ENCODE measurements at places on chromosomes 1 and 21. TPM values are rescaled to one million over a fixed set of nuclear protein-coding genes. Genes with fewer than 3 reads are reported as not detected.

DIO1 gene
- total RNA-seq, result not detected

IQCC gene
- total RNA-seq, result 2.3 TPM

GBP3 gene
- 27.9 TPM for total RNA-seq

SLC45A1 gene
- total RNA-seq, result 1.4 TPM

RUNX3 gene
- 145 TPM for total RNA-seq

TRIM67 gene
- total RNA-seq, result not detected

C1orf226 gene
- 0.12 TPM for total RNA-seq

HHIPL2 gene
- total RNA-seq, result 1.0 TPM

TINAGL1 gene
- 0.44 TPM for total RNA-seq

HSD17B7 gene
- 22.1 TPM for total RNA-seq

- no peak for DNase-seq
Observed at GRCh38 chr1:236733653-236734052, 47.4 kb downstream of the ACTN2 start.

DNA sequence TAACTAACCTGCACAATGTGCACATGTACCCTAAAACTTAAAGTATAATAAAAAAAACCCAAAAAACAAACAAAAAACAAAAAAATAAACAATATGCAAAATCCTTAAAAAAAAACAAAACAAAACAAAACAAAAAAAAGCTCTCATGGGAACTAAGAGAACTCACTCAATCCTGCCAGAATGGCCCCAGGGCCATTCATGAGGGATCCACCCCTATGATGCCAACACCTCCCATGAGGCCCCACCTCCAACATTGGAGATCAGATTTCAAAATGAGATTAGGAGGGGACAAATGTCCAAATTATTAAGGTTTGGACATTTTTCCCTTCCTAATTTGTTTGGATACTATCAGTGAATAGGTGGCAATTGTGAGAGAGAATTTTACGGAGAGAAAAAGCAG lies 10.2 kb downstream of the CYP4B1 start:
- no peak for DNase-seq

DNA sequence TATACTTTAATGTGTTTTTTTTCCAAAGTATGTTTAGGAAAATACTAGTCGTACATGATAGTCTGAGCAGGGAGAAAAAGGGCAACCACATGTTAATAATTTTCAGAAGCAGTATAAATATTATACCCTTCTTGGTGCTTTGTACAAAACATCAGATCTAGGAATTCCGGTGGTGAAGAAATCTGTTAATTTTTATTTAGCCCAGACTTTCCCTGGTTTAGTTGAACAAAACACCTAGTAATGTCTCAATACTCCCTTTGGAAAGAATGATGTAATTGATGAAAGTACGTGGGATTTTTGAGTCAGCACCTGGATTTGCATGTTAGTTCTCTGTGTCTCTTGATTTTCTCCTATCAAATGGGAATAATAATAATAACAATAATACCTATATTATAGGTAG lies 38.4 kb upstream of the KCNK2 start:
- no peak for DNase-seq

- DNase-seq, result no peak
Observed at GRCh38 chr1:241063276-241063675, 293.7 kb downstream of the RGS7 start.

DNA sequence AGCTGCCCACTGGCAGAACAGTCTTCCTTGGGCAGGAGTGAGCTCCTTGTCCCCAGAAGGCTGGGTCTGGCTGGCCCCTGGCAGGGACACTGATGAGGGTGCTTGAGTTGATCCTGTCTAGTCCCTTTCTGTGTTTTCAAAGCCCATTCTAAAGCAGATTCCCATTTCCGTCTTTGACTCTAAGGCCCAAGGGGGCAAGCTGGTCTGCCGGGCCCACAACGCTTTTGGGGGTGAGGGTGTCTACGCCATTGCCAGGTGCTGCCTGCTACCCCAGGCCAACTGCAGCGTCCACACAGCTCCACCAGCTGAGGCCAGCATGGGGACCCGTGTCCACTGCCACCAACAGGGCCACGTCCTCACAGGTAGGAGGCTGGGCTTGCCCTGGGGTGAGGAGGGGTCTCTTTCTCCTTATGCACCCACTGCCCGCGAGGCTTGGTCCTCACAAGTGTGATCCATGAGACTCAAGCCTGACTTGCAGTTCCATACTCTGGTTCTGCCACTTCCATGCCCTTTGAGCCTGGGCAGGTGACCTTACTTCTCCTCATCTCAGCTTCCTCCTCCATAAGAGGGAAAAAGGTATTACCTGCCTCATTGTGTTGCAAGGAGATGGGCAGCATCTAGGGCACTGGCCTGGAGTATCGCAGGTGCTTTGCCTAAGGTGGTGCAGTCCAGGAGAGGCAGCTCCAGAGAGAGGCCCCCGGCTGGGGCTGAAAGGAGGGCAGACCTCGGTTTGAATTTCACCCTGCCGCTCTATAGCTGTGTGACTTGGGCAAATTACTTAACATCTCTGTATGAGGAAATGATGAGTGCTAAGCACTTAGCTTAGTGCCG lies 20.2 kb downstream of the PCSK9 start:
- no peak for DNase-seq

DNA sequence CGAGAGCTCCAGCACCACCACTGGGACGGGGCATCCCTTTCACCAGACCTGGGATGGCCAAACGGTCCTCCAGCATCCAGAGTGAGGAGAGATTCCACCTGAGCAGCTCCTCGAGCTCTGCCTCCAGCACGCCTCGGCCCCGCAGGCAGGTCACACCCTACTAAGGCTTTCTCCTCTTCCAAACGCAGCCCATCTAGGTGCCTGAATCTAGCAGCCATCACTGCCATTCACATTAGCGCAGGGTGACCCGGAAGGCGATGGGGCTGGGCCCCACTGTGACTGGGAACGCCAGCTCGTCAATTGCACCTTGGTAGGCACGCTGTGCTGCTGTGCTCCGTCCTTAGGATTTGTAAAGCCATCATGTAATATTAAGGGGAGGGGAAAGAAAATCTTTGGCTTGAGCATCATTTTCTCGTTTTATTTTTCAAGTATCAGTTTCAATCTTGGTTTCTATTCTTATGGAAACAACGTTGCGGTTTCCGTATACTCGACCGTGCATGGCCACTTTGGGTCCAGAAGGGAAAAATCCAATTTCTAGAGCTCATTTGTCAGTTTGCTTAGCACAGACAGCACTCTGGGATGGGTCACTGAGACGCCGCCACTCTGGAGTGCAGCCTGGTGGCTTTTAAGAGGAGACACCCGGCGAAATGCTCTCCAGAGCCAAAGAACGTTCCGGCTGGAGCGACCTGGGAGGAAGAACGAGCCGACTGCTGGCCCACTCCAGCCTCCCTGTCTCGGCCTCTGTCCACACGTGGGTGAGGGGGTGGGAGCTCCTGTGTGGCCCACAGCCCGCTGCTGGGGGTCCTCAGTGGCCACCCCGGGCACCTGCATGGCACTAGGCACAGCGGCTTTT lies 173.6 kb downstream of the PRDM16 start:
- DNase-seq, result no peak

GRCh38 chr1:101307985-101308689 lies 71.3 kb downstream of the S1PR1 start:
- no peak for DNase-seq

DNA sequence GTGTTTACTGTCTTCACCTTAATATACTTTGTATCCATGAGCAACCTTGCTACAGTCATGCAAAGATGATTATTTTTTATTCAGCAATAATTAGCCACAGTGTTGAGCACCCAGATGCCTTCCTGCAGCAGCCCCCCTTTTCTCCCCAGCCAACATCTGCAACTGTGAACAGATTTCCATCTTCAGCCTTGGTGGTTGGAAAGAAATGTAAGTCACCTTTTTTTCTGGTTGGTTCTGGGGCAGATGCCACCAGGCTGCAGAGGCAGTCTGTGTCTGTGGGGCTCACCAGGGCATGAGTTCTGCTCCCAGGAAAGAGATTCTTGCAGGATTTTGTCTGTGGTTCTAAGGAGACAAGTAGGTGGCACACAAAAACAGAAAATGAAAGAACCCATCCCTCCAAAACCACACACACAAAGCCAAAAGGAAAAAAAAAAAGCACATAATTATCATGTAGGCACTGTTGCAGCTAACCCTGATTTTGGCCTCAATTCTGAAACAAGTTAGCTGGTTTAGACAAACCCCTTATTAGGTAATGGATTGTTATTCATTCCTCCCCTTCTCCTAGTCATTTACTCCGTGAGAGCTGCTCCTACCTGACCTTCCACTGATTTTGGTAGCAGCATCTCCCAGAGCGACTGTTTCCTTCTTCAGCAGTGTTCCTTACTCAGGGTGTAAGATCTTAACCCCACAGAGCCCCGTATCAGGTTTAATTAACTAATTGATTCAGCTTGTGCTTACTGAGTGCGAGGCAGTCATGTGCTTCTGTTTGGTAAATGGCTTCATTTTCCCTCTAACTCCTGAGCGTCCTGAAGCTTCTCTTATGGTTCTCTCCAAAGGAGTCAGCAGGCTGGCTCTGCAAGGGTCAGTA lies 36.5 kb downstream of the GALNT2 start:
- no peak for DNase-seq

- no peak for DNase-seq
Observed at GRCh38 chr1:164688791-164689190, 129.8 kb downstream of the PBX1 start.

- DNase-seq, result peak; percentile 30
Observed at GRCh38 chr21:36135391-36136102, 668 bp downstream of the CBR3 start.

- DNase-seq, result no peak
Observed at GRCh38 chr1:213983493-213984386, 4.0 kb upstream of the PROX1 start.

DNA sequence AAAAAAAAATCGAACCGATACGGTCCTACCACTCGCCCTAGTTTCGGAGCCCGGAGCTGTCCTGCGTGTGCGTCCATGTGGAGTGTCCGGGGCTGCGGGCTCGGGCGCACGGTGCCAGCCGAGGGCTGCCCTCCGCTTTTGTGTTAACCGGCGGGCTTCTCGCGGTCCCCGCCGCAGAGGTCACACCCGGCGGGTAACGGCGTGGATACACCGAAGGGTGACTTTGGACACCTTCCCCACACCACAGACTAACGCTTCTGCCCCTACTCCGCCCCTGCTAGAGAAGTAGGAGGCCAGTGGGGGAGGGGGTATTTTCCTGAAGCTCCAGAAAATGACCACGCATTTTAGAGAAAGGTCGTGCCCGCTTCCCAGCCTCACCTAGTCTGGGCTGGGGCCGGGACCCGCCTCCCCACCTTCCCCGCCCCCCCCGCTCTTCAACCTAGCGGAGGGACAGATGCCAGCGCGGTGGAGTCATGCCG lies 609 bp upstream of the ATF3 start:
- DNase-seq, result no peak

GRCh38 chr1:157307491-157307890 lies 169.3 kb upstream of the ETV3 start:
- no peak for DNase-seq

- DNase-seq, result no peak
Observed at GRCh38 chr1:6218375-6219164, 12.7 kb downstream of the RNF207 start.

- DNase-seq, result no peak
Observed at GRCh38 chr1:223760833-223761232, 48.5 kb downstream of the CAPN2 start.

DNA sequence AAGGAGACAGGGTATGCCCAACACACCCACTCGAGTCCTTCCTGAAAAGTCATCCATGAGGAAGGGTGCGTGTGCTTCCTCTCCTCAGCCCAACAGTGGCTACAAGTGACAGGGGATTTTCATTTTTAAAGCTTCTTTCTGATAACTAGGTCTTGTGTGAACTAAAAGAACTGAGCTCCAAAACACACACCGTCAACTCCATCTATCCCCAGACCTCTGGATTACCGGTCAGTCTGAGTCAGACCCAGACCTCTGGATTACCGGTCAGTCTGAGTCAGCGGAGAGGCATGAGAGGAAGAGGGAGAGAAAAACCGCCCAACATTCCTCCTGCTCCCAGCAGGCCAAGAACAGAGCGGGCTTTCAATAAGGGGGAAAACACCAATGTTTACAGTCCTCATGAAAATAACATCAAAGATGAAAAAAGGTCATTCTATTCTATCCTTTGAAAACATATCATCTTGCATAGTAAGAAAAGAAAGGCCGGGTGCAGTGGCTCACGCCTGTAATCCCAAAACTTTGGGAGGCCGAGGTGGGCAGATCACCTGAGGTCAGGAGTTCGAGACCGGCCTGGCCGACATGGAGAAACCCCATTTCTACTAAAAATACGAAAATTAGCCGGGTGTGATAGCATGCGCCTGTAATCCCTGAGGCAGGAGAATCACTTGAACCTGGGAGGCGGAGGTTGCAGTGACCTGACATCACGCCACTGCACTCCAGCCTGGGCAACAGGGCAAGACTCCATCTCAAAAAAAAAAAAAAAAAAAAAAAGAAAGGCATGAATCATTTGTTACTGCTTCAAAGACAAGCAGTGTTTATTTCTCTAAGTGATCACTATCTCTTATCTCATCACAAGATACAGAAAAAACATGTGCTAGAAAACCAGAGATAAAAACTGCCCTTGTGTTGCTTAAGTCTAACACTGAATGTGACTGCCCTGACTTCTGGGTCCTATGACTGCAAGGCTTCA lies 3.4 kb downstream of the PTTG1IP start:
- no peak for DNase-seq

DNA sequence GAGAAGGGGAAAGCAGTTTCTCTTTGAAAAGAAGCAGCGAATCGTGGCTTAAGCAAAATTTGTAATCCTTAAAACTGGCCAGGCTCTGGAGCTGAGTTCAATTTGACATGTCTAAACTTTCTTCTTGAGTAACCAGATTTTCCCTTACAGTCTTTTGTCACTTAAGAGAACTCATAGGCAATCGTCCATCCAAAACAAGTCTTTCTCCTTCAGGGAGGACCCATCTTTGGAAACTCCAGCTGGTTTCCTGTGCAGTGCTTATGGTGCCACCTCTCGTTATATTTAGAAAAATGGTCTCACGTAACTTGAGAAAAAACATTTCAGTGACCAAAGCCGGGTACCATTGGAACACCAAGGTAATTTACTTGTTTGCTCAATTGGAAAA lies 1.8 kb upstream of the PTTG1IP start:
- DNase-seq, result no peak

DNA sequence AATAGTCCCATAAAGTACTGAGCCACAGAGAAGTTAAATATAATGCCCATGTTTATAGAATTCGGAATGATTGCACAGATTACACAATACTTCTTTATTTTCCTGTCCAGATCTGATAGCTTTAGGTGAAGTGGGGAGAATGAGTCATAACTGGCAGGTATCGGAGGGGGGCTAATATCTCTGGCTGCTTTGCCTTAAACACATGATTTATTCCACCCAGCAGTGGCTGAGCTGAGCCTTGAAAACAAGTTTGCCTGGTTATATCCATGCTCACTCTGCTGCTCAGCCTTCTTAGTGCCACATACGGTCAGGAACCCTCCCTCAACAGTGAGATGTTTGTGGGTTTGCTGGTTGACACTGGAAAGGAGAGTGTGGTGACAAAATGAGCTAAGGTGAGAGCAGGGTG lies 119.7 kb upstream of the ZNF648 start:
- no peak for DNase-seq

DNA sequence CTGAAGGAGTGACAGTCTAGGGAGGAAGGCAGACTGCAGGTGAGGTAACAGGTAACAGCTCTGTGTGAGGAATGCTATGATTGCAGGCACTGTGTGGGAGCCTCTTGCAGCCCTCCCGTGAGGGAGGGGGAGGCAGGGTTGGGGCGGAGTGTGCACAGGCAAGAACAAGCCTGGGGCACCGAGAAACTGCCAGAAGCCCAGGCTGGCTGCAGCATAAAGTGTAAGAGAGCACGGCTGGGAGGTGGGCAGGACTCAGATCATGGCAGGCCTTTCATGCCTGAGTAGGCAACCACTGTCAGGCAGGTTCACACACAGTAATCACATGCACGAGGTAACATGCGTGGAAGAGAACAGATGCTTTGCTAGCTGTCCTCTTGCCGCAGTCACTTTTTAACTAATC lies 11.3 kb upstream of the RHEX start:
- DNase-seq, result no peak

GRCh38 chr1:53929246-53929960 lies 16.1 kb downstream of the IFT25 start:
- DNase-seq, result no peak
